ENCODE measurements at places on chromosomes 3 and 15.

DNA sequence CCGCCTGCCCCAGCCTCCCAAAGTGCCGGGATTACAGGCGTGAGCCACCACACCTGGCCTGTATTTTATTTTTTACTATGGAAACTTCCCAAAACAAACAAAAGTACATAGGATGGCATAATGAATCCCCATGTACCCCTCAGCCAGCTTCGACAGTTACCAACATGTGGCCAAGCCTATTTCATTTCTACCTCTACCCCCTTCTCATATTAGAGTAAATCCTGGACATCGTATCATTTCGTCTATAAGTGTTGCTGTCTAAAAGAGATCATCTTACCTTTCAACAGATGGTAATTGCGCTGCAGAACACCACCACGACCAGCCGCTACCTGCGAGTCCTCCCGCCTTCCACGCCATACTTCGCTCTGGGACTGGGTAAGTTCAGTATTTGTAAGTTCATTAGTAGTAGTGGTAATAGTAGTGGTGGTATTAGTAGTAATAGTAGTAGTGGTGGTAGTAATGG is 44.9 kb downstream of the DLEC1 start:
- DNase-seq, result no peak

DNA sequence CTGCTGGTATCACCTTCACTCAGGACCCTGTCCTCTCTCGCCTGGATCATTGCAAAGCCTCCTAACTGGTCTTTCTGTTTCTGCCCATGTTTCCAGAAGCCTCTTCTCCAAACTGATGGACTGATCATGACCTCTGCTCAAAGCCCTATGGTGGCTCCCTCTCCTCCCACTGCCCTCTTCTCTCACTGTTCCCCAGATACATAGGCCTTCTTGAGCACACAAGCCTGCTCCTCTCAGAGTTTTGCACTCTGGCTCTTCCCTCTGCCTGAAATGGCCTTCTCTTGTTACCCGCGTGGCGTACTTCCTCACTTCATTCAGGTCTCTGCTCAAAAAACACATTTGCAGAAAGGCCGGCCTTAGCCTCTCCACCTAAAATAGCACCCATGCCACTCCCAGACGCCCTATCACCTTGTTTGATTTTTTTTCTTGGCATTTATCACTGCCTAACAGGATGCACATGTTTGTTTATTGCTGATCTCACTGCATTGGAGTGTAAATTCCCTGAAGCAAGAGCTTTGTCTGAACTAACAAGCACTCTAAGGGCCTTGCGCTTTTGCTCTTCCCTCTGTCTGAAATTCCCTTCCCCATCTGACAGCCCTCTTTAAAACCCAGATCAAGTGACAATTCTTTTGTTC is 1.4 kb upstream of the ETFA start:
- DNase-seq, result no peak

DNA sequence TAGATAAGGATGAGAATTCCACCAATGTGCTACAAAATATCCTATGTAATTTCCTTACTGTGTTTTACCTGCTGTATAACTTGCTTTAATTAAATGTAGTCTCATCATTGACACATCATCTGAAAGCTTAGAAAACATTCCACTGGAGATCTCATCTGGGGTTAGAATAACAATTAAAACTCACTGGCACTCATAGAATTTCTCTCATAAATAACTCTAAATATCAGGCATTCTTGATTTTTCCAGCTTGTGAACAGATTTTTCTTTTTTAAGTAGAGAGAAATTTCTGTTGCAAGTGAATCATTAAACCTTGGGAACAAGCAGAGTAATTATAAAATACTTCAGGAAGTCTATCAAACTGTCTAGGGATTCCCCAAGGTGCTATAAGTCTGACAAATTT is 843.8 kb downstream of the NAALADL2 start:
- no peak for DNase-seq

DNA sequence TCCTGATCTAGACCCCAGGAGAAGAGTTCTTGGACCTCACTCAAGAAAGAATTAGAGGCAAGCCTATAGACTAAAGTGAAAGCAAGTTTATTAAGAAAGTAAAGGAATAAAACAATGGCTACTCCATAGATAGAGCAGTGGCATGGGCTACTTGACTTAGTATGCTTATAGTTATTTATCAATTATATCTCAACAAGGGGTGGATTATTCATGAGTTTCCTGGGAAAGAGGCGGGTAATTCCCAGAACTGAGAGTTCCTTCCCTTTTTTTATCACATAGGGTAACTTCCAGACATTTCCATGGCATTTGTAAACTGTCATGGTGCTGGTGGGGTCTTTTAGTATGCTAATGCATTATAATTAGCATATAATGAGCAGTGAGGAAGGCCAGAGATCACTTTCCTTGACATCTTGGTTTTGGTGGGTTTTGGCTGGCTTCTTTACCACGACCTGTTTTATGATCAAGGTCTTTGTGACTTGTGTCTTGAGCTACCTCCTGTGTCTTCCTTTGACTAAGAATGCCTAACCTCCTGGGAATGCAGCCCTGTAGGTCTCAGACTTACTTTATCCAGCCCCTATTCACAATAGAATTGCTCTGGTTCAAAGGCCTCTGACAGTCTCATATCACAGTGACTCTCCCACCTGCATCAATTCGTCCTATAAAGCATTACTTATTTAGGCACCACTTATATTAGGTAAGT is 35.3 kb upstream of the PLSCR2 start:
- no peak for DNase-seq

DNA sequence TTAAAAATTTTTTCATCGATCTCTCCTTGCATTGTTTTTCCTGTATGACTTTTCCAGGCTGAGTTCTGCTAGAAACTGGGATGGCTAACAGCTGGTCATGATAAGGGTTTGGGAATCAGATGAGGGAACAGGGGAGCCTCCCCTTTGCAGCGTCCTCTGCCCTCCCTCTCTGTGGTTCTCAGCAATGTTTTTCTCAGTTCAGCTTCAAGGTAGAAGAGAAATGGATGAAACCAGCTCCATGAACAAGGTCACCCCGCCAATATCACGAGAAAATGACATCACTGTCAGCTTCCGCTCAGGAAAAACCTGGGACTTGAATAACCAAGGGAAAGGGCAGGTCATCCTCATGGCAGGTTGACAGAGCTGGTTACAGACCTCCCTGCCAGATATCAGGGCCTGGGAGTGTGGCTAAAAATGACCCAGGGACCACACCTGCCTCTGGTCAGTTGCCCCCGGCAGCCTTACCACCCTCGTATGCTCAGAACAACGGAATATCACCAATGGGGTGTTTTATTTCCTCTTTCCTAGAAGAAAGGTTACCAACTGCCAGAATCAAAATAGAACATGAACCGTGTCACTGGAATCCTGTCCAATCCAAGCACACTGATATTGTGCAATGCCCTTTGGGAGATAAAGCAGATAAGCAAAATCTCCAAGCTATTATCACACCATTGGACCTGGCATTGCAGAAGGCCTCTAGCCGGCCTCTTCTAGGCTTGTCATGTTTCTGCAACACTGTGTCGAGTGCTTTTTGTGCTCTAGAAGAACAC is 26.1 kb downstream of the LSM3 start:
- DNase-seq, result no peak
